Stimulated activated naive CD8-positive, alpha-beta T cell treated with anti-CD3 and anti-CD28 coated beads, Interleukin-15, amount 100 ng/mL, for 72 hours (primary cell): ENCODE measurements at places on chromosomes 16 and 17.
A peak's percentile ranks its signal among the peaks of the same experiment; 100 is the strongest.

GRCh38 chr17:19012171-19013080 lies 7.9 kb upstream of the FAM83G start:
- no peak for DNase-seq

GRCh38 chr17:31089471-31089870 lies 5.3 kb upstream of the NF1 start:
- no peak for DNase-seq

DNA sequence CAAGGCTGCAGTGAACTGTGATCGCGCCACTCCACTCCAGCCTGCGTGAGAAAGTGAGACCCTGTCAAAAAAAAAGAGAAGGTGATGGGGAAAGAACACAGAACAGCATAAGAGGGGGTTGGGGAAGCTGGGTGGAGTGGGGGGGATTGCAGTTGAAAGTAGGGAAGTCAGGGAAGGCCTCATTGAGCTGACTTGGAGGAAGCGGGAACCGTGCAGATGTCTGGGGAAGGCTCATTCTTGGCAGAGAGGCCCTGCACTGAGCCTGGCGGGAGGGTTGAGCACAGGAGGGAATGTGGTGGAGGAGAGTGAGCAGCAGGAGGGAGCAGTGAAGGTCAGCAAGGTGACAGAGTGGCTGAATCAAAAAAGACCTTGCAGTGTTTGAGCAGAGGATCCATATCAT lies 26.9 kb downstream of the IL4R start:
- no peak for DNase-seq

- no peak for DNase-seq
Measured at GRCh38 chr16:66996324-66996982, 8.1 kb downstream of the CES4A start.

GRCh38 chr16:27235055-27235937 lies 32.0 kb downstream of the KDM8 start:
- peak; percentile 80 for DNase-seq

GRCh38 chr17:79023886-79024771 lies at the start of gene C1QTNF1:
Gene C1QTNF1 (plus strand): TSS chr17:79024169. CDS start chr17:79043969, 19,800 bp downstream.
- DNase-seq, result peak; percentile 50

GRCh38 chr17:57600074-57600473 lies 145.0 kb downstream of the CCDC182 start:
- peak; percentile 77 for DNase-seq

DNA sequence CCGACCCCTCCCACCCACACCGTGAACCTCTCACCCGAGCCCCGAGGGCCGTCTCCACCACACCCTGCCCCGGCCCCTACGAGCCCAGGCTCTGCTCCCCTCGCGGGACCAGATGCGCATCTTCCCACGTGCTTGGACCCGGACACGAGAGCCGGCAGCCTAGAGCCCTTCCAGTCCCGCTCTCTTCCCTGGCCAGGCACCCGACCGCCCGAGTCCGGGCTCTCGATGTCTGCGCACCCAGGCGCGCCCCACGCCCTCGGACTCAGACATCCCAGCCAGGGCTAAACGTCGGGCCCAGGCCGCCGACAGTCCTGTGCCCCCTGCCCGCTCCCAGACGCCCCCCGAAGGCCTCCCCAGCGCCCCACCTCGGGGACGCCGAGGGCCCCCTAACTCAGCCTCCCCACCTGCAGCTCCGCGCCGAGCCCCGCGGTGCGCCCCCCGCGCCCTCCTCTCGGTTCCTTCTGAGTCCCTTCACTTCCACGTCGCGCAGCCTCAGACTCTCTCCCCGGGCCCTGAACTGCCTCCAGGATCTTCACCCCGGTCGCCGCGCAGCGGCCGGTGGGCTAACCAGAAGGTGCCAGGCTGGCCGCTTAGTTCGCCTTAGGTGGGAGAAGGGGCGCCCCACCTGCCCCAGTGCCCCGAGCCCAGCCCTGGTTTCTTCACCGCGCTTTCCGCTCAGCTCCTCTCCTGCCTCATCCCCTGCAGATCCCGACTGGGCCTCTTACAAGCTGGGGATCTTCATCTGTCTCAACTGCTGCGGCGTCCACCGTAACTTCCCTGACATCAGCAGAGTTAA lies 688 bp downstream of the ADAP2 start:
- DNase-seq, result no peak

DNA sequence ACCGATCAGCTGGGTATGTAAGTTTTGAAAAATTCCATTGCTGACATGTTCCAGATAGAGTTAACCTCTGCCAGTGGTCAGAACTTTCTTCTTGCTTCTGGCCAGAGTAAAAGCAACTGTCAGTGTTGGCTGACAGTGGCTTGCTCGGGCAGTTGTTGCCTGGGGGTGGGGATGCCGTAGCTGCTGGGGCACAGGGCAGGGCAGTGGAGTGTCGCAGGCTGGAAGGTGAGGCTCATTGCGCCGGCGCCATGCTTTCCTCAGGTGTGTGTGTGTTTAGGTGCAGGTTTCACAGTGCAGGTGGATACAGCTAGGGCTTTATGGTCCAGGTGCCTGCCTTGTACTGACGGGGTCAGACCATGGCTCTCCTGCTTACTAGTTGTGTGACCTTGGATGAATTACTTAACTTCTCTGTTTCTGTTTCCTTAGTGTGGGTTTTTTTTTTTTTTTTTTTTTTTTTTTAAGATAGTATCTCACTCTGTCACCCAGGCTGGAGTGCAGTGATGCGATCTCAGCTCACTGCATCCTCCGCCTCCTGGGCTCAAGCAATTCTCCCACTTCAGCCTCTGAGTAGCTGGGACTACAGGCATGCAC lies 156.4 kb downstream of the SNX29 start:
- DNase-seq, result no peak

DNA sequence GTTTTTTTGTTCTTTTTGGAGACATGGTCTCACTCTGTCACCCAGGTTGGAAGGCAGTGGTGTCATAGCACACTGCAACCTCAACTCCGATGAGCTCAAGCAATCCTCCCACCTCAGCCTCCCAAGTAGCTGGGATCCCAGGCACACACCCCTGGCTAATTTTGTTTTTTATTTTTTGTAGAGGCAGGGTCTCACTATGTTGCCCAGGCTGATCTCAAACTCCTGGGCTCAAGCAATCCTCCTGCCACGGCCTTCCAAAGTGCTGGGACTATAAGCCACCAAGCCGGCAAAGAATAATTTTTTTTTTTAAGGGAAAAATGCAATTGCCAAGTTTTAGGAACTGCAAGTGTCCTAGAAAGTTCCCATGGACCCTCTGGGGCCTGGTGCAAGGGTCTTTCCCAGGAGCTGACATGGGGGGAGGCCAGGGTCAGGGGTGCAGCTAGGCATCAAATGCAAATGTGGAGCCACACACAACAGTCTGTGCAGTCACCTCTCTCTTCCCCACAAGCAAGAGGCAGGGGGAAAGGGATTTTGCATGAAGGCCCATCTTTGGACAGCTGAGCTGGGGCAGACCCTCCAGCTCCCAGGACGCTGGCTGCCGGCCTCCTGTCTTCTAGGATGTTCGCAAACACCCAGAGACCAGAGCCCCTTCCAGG lies 20.1 kb upstream of the BCAR1 start:
- DNase-seq, result no peak

DNA sequence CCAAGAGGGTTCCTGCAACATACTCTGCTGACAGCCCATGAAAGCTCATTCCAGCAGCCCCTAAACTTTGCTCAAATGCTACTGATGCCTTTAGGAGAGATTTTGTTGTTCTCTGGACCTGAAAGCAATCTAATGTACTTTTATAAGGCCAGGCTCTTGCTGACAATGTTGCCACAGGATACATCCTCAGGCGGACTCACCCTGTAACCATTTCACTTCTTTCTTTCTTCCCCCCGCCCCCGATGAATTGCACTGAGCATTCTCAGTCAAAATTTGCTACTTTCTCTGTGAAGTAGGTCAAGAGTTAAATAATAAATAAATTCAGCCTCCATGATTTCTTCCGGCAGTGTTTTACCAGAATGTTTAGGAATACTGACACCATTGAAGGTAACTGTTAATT lies 1.5 kb downstream of the GAS7 start:
- DNase-seq, result no peak

GRCh38 chr16:30535777-30536190 lies 1.1 kb upstream of the ZNF747 start:
- DNase-seq, result peak; percentile 54

DNA sequence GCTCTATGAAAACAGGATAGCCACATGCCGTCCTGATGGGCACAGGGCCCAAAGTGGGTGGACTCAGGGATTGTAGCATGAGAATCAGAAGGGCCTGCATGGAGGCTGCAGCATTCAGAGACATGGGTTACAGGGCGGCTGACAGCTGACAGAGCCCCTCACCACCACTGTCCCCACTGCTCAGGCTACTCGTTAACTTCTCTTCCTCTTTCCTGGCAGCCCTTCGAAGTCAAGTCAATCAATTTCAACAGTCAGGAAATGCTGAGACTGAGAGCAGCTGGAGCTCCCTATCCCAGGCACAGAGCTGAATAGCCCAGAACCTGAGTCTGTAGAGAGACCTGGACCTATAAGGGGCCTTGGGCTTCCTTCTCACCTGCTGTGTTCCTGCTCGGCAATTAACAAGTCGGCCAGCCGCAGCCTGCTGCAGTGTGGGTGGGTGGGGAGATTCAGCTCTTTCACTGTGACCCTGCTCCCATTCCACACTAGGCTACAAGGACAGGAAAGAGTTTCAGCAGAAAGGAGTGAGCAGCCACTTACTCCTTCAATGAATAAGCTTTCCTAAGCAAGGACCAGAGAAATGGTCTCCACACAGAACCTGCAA lies 76.9 kb downstream of the TEX14 start:
- DNase-seq, result no peak

GRCh38 chr16:23466162-23466885 lies 13.3 kb upstream of the COG7 start:
- no peak for DNase-seq

GRCh38 chr16:50440531-50440930 lies 71.7 kb upstream of the BRD7 start:
- DNase-seq, result no peak

DNA sequence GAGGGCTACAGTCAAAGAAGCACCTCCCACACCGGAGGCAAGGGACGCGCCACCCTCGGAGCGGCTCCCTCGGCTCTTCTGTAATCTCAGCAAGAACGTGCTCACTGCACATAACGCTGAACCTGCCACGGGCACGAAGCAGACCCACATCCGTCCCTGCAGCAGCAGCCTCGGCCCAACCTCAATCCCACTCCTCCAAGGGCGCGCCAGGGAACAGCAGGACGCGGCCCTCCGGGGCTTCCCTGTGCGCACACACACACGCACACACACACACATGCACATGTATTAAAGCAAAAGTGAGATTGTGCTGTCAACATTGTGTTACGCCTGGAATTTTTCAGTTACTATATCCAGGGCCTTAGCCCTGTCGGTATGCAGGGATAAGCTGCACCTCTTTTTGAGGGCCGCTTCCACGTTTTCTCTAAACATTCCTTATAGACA lies 54.0 kb downstream of the TBC1D16 start:
- DNase-seq, result no peak

- DNase-seq, result peak; percentile 19
Measured at GRCh38 chr17:33667052-33667509, 374.0 kb upstream of the ASIC2 start.

GRCh38 chr17:36674278-36674650 lies 72.9 kb downstream of the MRM1 start:
- DNase-seq, result peak; percentile 31

DNA sequence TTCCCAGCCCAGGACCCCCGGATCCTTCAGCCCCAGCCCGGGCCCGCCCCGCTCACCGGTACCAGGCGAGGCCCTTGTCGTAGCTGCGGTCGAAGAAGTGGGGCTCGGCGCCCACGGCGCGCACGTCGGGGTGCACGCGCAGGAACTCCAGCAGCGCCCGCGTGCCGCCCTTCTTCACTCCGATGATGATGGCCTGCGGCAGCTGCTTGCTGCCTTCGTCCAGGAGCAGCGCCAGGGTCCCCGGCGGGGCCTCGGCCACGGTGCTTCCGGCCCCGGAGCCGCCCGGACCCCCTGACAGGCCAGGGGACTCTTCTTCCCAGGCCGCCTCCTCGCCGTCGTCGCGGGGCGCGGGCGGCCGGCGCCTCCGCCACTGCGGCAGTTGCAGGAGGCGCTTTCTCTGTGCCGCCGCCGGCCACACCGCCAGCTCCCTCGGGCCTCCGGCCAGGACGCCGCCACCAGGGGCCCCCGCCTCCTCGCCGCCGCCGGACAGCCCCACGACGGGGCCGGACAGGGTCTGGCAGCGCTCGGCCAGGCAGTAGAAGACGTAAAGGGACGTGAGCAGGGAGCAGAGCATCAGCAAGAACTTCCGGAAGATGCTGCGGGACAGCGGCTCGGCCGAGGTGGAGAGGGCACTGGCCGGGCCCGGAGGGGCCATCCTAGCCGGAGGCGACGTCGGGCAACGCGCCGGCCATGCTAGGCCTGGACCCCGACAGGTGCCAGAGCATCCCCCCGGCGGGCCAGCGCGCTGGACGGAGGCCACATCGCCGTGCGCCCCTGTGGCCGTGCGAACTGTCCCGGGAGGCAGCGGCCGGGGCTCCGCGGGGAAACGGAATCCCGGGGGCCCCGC lies 1.0 kb downstream of the HS3ST3A1 start:
- DNase-seq, result peak; percentile 24

GRCh38 chr16:24729951-24730815 lies 732 bp downstream of the TNRC6A start:
- DNase-seq, result no peak

DNA sequence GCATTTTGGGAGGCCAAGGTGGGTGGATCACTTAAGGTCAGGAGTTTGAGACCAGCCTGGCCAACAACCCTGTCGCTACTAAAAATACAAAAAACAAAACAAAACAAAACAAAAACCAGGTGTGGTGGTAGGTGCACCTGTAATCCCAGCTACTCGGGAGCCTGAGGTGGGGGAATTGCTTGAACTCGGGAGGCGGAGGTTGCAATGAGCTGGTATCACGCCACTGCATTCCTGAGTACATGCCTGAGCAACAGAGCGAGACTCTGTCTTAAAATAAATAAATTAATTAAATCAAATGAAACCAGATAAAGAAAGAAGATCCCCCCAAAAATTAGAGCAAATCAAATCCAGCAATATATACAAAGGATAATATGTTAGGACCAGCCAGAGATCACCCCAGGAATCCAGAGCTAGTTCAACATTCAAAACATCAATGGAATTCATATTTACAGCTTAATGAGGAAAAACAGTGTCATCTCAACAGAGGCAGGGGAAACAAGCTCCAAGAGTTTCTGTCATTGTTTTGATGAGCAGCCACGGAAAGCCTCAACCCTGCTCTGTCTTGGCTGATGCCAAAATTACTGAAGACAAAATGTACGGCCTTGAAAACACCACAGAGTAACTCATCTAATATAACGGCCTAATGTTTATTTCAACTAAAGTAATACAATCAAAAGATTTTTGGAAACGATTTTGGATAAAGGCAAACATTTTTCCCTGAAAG lies 3.7 kb downstream of the PEMT start:
- no peak for DNase-seq
